ENCODE measurements at places on chromosomes 5 and 9.

- DNase-seq = no peak
Measured at GRCh38 chr5:3905521-3905920, 309.9 kb downstream of the IRX1 start.

DNA sequence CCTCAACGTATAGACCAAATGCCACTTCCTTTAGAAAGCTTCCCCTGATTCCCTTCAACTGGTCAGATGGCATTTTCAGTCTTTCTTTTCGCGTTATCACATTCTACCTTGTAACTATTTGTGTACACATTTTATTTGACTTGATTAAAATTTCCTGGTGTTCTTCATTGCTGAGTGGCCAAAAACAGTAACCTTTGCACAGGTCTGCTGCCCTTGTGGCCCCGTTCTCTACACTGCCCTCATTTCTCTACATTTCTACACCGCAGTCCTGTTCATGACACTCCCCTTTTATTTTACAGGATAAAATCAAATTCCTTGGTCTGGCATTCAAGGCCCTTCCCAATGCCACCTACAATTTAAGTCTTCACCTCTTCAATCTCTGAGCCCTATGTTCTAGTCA lies 334.2 kb upstream of the SLC30A5 start:
- DNase-seq = no peak

- no peak for DNase-seq
Measured at GRCh38 chr9:114210136-114210535, 54.8 kb downstream of the COL27A1 start.

- no peak for DNase-seq
Measured at GRCh38 chr5:38639377-38640358, 83.2 kb upstream of the LIFR start.

DNA sequence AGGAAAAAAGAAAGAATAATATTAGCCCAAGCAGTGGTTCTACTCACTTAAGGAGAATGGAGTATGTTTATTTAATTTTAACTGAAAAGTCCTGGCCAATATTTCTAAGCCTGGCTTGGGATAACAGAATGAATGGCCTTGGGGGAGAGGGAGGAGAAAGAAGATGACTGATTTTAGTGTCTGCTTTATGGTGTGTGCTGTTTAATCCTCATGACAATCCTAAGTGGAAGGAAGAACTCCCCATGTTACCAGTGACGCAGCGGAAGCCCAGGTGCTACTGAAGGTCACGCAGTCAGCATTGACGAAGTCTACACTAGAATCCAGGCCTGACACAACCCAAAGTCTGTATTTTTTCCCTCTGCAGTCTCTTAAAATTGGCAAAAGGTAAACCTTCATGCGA lies 50.5 kb downstream of the PALM2AKAP2 start:
- no peak for DNase-seq

- no peak for DNase-seq
Measured at GRCh38 chr5:100800562-100800961, 102.5 kb downstream of the ST8SIA4 start.

- DNase-seq = no peak
Measured at GRCh38 chr5:153926201-153926600, 112.5 kb downstream of the FAM114A2 start.
